ENCODE measurements at places on chromosomes 4 and X.

- no peak for DNase-seq
Observed at GRCh38 chr4:126708716-126709115, 924.0 kb upstream of the INTU start.

DNA sequence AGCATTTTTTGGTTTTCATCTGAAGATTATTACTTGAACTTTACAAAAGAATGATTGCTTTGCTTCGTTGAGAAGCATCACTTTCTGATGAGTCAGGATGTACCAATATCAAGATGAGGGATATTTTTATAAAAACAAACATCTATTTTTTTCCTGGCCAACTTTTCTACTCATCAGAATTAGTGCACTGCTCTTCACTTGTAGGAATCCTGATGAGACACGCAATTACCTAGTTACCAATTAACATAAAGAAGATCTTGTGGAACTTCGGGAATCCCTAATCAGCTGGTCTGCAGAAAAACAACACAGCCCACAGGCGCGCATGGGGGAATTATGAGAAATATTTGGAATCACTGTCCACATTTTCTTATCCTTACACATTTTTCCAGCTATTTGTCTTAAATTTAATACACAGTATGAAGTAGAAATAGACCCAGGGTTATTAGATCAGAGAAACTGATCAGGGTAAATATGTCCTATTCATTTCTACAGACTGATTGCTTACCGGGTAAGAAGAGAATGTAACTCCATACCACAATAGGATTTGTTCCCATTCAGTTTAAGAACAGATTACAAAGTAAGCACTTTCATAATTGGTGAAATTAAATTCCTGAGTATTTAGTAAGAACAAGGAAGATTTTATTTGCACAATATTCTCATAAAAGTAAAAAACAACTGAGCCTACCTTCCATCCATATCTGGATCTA, 50.9 kb downstream of the MFAP3L start:
- DNase-seq, result no peak

DNA sequence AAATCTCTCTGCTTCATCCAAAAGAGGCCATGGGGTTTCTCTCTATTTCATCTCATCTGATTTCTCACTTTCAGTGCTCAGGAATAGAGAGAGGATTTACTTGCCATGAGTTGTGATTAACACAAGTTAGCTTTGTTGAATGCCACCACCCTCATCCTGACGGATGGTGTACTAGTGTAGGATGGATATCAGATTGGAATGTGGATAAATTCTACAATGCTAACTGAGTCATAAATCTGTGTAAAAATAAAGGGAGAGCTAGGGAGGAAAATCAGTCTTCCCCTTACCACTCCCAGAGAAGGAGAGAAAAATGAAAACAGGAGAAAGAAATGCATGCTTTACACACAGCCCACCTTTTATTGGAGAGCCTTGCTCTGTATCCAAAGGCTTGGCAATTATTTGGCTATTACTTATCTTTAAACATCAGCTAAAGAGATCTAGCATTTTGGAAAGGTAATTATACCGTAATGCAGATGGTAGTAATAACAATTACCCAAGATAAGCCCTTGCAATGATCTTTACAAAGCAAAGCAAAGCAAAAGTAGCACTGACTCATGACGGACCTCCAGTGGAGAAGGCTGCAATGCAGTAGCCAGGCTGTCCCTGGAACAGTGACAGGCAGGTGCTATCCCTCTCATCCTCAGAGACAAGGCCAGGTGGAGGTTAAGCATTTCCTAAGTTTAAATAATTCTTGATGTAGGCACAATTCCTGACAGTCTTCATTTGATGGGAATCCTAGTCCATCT, 306.3 kb upstream of the PPARGC1A start:
- no peak for DNase-seq

GRCh38 chrX:121886557-121886956, 839.1 kb downstream of the GLUD2 start:
- no peak for DNase-seq

- no peak for DNase-seq
Observed at GRCh38 chr4:17794730-17795129, 13.3 kb upstream of the FAM184B start.

DNA sequence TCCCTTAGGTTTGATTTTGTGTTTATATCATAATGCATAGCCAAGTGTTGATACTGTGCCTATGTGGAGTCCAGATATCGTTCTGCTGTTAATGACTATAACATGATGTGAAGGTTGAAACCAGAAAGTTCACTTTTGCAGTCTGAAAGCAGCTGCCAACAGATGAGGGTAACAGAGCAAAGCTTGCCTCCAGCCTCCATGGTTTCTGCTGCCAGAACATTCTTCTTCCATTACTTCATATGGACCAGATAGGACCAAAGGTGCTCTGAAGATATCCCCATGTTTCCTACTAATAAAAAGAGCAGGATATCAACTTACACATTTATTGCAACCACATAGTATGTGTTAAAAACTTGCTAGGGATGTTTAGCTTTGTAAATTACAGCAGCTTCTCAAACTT, 394.1 kb downstream of the SPRY1 start:
- no peak for DNase-seq

- no peak for DNase-seq
Observed at GRCh38 chr4:16659079-16659478, 239.4 kb downstream of the LDB2 start.

GRCh38 chr4:138851391-138852335, 163.9 kb upstream of the NOCT start:
- DNase-seq, result no peak

DNA sequence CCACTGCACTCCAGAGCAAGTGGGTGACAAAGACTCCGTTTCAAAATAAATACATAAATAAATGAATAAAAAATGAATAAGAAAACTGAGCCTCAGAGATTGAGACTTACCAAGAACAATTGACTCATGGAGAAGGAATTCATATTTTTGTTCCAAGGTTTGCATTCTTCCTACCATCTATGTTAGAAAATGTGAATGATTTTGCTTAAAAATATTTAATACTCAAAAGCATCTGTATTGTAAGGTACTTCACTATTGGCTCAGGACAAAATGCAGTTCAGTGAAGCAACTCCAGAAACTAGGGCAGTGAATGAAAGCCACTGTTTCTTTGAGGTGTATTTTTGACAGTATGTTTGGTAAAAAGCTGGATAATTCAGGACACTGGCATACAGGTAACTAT, 54.1 kb downstream of the XAGE2 start:
- DNase-seq, result no peak

- no peak for DNase-seq
Observed at GRCh38 chrX:34810364-34810763, 132.2 kb upstream of the FAM47B start.

DNA sequence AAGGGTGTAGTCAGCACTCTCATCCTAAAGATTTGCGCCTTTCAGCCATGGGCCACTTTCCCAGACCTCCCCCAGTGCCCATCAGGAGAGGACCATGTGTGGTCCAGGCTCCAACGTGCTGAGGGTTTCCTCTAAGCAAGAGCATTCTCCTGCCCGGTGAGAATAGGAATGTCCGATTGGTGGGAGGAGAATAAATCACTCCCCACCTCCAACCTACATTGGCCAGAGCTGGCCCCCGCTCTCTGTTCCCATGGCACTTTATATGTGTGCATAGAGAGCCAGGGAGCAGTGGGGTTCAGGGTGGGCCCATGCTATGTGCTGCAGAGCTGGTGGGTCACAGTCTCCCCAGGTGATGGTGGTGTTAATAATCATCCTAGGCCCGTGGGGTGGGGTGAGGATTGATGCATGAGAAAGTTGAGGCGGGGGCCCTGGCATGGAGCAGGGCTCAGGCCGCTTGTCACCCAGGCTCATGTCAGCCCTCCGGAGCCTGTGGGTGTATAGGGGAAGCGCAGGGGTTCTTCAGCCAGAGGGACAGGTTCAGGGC, 6.8 kb upstream of the SORCS2 start:
- DNase-seq, result no peak

GRCh38 chr4:143352720-143353119, 16.0 kb downstream of the GAB1 start:
- no peak for DNase-seq

GRCh38 chrX:64330284-64330683, 65.0 kb downstream of the MTMR8 start:
- DNase-seq, result no peak

- DNase-seq, result no peak
Observed at GRCh38 chr4:7747062-7747385, 192.6 kb downstream of the AFAP1 start.
